ENCODE measurements at places on chromosomes 5 and 9. TPM values are rescaled to one million over a fixed set of nuclear protein-coding genes. Genes with fewer than 3 reads are reported as not detected.

Gene SHROOM1
- 1.4 TPM for total RNA-seq

Gene CYSRT1
- total RNA-seq: 0.50 TPM

Gene DND1
- 5.6 TPM for total RNA-seq

Gene PLPPR1
- not detected for total RNA-seq

- DNase-seq: no peak
Observed at GRCh38 chr5:127615916-127616315, 33.0 kb upstream of the CTXN3 start.

All from activated T-cell treated with anti-CD3 and anti-CD28 coated beads, Interleukin-2, amount 50 U/mL, for 4 hours (primary cell).